Vagina (tissue), 2 donors: ENCODE measurements at places on chromosomes 16 and 17. TPM values are rescaled to one million over a fixed set of nuclear protein-coding genes. Genes with fewer than 3 reads are reported as not detected.

- no peaks in the 10 kb centered on the region for H3K36me3 ChIP-seq
- DNase-seq = no peak
- peaks cover 24% of the 10 kb centered on the region for H3K4me1 ChIP-seq
Measured at GRCh38 chr17:77235370-77235941, 94.7 kb downstream of the SEC14L1 start.

- peak overlapping the region; percentile 93 for H3K27ac ChIP-seq
- DNase-seq = no peak
- peak overlapping the region; percentile 90 for H3K4me3 ChIP-seq
- peaks cover 35% of the 10 kb centered on the region for H3K4me1 ChIP-seq
- no peaks in the 10 kb centered on the region for H3K27me3 ChIP-seq
- H3K36me3 ChIP-seq = no peaks in the 10 kb centered on the region
Measured at GRCh38 chr17:80453998-80454556, 22.3 kb downstream of the NPTX1 start.

- H3K27ac ChIP-seq = no peak overlapping the region
- no peaks in the 10 kb centered on the region for H3K36me3 ChIP-seq
- H3K27me3 ChIP-seq = no peaks in the 10 kb centered on the region
- no peak for DNase-seq
Measured at GRCh38 chr16:69095193-69095592, 10.3 kb upstream of the HAS3 start.

CCL3 gene
- total RNA-seq = 2.9 TPM

C1QL1 gene
- total RNA-seq = 6.9 TPM

TMEM132E gene
- total RNA-seq = not detected

DNA sequence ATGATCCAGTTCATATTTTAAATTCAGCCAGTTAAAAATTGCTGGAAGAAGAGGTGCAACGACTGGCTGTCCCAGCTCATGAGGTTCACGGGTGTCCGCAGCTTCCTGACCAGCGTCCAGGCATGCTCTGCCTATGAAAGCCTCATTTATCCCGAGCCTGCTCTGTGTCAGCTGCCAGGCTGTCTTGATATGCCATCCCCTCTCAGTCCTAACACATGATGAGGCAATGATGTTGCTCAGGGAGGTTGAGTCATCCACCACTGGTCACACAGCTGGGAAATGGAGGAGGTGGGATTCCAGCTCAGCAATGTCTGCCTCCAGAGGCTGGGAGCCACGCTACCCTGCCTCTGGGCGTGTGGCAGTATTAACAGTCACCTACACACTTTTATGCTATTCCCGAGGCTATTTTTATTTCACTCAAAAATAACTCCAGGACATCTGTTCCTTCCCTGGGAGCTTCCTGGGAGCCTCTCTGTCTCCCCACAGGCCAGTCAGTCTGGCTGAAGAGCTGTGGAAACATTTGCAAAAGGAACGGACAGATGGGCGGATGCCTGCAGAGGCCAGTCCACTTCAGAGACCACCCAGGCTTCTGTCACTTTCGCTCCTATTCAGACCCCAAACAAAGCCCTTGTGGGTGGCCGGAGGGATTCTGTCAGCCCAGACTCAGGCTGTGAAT is 22.5 kb downstream of the RAB11FIP4 start:
- H3K36me3 ChIP-seq = no peaks in the 10 kb centered on the region
- H3K27ac ChIP-seq = no peak overlapping the region
- no peak overlapping the region for H3K4me3 ChIP-seq
- H3K4me1 ChIP-seq = no peaks in the 10 kb centered on the region
- no peaks in the 10 kb centered on the region for H3K27me3 ChIP-seq

DNA sequence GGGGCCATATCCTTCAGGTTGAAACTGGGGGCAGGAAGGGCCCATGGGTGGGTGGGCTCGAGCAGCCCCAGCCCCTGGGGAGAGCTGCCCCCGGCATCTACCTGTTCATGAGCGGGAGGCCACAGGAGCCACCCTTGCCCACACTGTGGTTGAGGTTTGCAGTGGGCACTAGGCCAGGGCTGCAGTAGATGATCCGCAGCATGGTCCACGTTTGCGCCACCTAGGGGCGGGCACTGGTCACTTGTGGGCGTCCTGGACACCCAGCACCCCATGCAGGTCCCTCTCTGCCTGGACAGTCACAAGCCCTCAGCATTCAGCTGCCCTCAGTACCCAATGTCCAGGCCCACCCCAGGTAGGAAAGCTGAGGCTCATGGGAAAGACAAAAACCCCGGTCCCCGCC is 1.8 kb upstream of the JMJD8 start:
- H3K36me3 ChIP-seq = peaks cover 29% of the 10 kb centered on the region
- no peak overlapping the region for H3K27ac ChIP-seq
- H3K4me3 ChIP-seq = no peak overlapping the region
- H3K4me1 ChIP-seq = peaks cover 68% of the 10 kb centered on the region
- no peaks in the 10 kb centered on the region for H3K27me3 ChIP-seq

GRCh38 chr16:492211-492875 is 35.2 kb upstream of the CAPN15 start:
- DNase-seq = no peak
- H3K4me3 ChIP-seq = no peak overlapping the region
- H3K4me1 ChIP-seq = no peaks in the 10 kb centered on the region
- H3K27ac ChIP-seq = no peak overlapping the region
- no peaks in the 10 kb centered on the region for H3K36me3 ChIP-seq

DNA sequence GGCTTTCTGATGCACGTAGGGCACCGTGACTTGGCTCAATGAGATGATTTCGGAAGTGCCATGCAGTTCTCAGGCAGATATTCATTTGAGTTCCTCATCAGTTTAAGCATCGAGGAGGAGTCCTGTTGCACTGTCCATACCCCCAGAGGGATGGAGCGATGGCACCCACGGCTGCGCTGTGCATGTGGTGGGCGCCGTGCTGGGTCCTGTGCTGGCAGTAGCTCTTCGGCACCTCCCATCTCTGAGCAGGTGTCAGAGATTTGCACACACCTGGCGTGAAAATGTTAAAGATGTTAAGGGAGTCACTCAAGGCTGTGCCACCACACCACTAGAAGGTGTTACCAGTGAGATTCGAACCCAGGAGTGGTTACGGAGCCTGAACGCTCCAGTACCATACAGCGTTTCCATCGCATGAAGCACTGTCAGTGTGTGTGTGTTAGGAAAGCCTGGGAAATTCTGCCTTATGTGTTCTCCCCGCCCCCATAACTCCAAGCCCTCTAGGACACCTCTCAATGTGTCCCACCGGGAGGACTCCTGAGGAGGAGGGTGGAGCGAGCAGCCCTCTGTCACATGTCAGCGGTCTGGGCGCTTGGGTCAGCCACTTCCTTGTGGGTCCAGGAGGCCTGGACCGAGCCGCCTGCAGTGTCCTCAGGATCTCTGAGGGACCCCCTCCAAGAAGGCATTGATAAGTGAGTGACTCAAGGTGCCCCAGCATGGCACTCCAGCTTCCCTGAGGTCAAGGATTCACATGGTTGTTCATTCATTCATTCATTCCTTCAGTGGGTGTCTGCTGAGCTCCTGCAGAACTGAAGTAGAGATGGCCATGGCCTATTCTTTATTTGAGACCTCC is 3.8 kb downstream of the MRC2 start:
- peak overlapping the region; percentile 90 for H3K27ac ChIP-seq
- H3K36me3 ChIP-seq = no peaks in the 10 kb centered on the region
- H3K27me3 ChIP-seq = no peaks in the 10 kb centered on the region

KIF19 gene
- 5.6 TPM for total RNA-seq

DNA sequence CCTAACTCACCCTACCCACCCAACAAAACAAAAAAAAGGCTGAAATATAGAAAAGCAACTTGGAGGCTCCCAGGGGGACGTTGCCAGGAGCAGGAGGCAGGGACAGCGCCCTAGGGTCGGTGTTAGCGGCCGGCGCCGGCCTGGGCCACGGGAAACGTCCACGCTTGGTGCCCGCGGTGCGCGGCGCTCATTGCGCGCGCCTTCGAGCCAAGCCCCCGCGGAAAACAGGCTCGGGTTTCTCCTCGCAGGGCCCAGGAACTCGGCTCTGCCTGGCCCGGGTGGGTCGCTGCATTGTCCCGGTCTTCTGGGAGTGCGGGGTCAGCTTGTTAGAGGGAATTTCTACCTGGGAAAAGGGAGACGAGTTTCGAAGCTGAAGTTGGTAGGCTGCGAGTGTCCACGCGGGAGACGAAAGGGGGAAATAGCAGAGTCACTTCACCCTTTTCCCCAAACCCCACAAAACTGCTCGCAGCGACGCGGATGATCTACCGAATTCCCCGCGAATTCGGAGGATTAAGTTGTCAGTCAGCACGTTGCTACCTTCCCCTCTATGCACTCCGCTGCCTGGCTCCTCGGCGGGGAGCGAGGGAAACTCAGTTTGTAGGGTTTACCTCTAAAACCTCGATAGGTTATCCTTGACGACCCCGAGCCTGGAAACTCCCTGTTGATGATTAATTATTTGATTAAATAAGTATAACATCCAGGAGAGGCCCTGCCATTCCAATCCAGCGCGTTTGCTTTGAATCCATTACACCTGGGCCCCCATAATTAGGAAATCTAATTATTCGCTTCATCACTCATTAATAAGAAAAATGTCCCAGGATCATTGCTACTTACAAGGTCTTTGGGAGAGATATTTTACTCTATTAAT is 751 bp upstream of the FOXC2 start:
- H3K27ac ChIP-seq = no peak overlapping the region
- no peak for DNase-seq
- H3K4me3 ChIP-seq = no peak overlapping the region
- no peaks in the 10 kb centered on the region for H3K36me3 ChIP-seq

KRT23 gene
- 0.98 TPM for total RNA-seq

DNA sequence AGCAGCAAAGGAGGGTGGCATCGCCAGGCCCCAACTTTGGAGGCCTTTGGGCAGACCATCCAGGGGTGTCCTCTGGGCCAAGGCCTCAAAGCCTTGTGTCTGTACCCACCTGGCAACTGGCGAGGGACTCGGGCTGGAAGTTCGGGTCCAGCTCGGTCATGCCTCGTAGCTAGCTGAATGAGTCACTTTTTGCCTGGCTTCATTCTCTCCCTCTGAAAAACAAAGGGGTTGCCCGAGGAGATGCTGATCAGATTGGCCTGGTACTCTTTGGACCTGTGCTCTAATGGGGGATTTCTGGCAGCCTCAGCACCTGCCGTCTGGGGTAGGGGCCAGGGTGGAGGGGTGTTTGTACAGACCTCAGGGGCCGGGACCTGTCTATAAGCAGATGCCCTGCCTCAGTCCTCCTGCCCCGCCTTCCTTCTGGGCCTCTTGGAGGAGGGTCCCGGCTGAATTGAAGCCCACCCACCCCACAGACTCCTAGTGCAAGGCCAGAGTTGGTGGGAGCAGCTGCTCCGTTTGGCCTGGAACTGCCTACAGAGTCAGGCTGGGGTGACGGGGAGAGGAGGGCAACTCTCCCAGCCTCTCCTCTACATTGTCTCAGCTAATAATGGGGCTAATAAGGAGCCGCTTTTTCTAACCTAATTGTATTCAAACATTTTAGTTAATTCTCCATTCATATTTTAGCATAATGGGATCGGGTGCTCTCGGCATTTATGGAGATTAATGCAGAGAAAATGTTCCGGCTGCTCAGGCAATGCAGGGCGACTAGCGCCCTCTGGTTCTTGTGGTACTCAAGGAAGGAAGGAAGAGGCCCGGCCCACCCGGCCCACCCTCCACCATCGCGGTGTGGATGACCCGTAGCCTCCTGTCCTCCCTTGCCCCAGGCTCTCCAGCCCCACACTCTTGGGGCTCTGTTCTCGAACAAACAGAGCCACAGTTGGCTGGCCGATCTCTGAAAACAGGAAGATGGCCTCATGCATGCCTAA is 21.4 kb upstream of the ABCC3 start:
- no peak overlapping the region for H3K27ac ChIP-seq
- no peak for DNase-seq
- peaks cover 5% of the 10 kb centered on the region for H3K4me1 ChIP-seq
- H3K4me3 ChIP-seq = no peak overlapping the region
- H3K36me3 ChIP-seq = no peaks in the 10 kb centered on the region

DNA sequence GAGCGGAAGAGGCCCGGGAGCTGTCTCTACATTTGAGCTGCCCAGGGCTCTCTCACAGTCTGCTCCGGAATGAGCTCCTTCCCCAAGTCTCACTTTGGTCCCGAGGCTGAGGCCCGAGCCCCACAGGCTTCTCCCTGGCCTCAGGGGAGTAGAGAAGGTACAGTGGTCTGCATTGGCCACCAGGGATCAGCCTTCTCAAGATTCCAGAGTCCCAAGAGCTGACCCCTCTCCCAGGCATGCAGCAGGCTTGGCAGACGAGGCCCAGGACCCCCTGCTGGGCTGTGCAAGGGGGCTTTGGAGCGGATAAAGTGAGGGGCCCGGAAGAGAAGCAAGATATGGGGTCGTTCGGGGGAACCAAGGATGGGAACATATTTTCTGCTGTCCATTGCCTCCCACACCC is 3.1 kb downstream of the PRSS27 start:
- H3K27me3 ChIP-seq = no peaks in the 10 kb centered on the region

SLC5A11 gene
- not detected for total RNA-seq

ARHGAP44 gene
- total RNA-seq = 3.2 TPM
